A549 treated with dexamethasone at 1 μM for 4 hours (cell line): ENCODE measurements at places on chromosomes 2 and 18. TPM values are rescaled to one million over a fixed set of nuclear protein-coding genes. Genes with fewer than 3 reads are reported as not detected.

FN1 gene
- total RNA-seq: 192 to 270 TPM (median 224 TPM) in 5 replicates

IL36RN gene
- total RNA-seq: 0.03 to 0.12 TPM in 2 of 5 replicates, not detected in the others

FEV gene
- total RNA-seq: 0.20 TPM in 1 of 5 replicates, not detected in the others

DTNB gene
- total RNA-seq: 7.0 to 11.0 TPM (median 9.9 TPM) in 5 replicates

CCDC178 gene
- not detected in 5 replicates for total RNA-seq

TSHZ1 gene
- 4.9 to 6.7 TPM (median 6.5 TPM) in 5 replicates for total RNA-seq

SLC5A7 gene
- total RNA-seq: not detected in 5 replicates

VWC2L gene
- not detected in 5 replicates for total RNA-seq

MYO3B gene
- total RNA-seq: not detected in 5 replicates

RTP5 gene
- not detected in 5 replicates for total RNA-seq

SPDYA gene
- total RNA-seq: 0.14 to 0.28 TPM (median 0.26 TPM) in 4 of 5 replicates, not detected in the other

ALPG gene
- total RNA-seq: 0.37 to 0.74 TPM (median 0.49 TPM) in 5 replicates

ACVR1 gene
- 19.6 to 22.5 TPM (median 20.3 TPM) in 5 replicates for total RNA-seq

POU3F3 gene
- total RNA-seq: 0.02 TPM in 1 of 5 replicates, not detected in the others

RGPD3 gene
- 0.14 to 0.25 TPM (median 0.16 TPM) in 5 replicates for total RNA-seq

SIX3 gene
- 2.0 to 3.7 TPM (median 3.3 TPM) in 5 replicates for total RNA-seq

VIT gene
- not detected in 5 replicates for total RNA-seq

TRIM43 gene
- 0.07 to 0.17 TPM (median 0.12 TPM) in 4 of 5 replicates, not detected in the other for total RNA-seq

B3GNT2 gene
- total RNA-seq: 36.5 to 48.9 TPM (median 48.2 TPM) in 5 replicates

FMNL2 gene
- total RNA-seq: 28.8 to 42.1 TPM (median 39.0 TPM) in 5 replicates

GKN1 gene
- 0.24 to 0.56 TPM (median 0.41 TPM) in 5 replicates for total RNA-seq

TOGARAM2 gene
- 0.15 to 0.27 TPM (median 0.21 TPM) in 4 of 5 replicates, not detected in the other for total RNA-seq

GDF7 gene
- total RNA-seq: 0.08 to 0.15 TPM (median 0.11 TPM) in 5 replicates

NEURL3 gene
- 0.39 to 0.61 TPM (median 0.45 TPM) in 5 replicates for total RNA-seq

DSC3 gene
- 1.4 to 2.0 TPM (median 1.7 TPM) in 5 replicates for total RNA-seq

SALL3 gene
- total RNA-seq: not detected in 5 replicates

OTOS gene
- not detected in 5 replicates for total RNA-seq

GCFC2 gene
- 11.7 to 15.9 TPM (median 13.3 TPM) in 5 replicates for total RNA-seq

NCKAP5 gene
- 0.61 to 1.1 TPM (median 1.0 TPM) in 5 replicates for total RNA-seq

NOSTRIN gene
- total RNA-seq: 1.7 to 2.9 TPM (median 2.1 TPM) in 5 replicates

HOXD12 gene
- total RNA-seq: not detected in 5 replicates

SLC9A4 gene
- total RNA-seq: not detected in 5 replicates

SPC25 gene
- 16.6 to 19.7 TPM (median 18.6 TPM) in 5 replicates for total RNA-seq

RNF125 gene
- total RNA-seq: 0.21 to 0.60 TPM (median 0.25 TPM) in 5 replicates

ZNF638 gene
- 62.3 to 72.8 TPM (median 66.6 TPM) in 5 replicates for total RNA-seq

CXCR1 gene
- not detected in 5 replicates for total RNA-seq

TRIP12 gene
- total RNA-seq: 88.3 to 136 TPM (median 117 TPM) in 5 replicates

KLHL14 gene
- not detected in 5 replicates for total RNA-seq
